ENCODE measurements at places on chromosomes 7 and 10.

DNA sequence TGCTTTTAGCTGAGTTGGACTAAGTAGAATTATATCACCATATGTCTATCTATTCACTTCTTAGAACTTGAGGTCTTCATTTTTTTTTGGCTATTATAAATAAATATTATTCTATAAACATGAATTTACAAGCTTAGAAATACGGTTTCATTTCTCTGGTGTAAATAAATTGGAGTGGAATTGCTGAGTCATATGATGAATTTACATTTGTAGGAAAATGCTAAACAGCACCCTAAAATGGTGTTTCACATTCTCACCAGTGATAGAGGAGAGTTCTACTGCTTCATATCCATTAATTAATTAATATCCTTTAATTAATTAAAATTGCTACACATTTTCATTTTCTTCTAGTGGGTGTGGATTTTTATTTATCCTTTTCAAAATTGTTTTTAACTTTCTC, 318.3 kb downstream of the MDFIC start:
- no peak for DNase-seq

GRCh38 chr7:70051726-70052125, 453.5 kb downstream of the AUTS2 start:
- DNase-seq, result no peak

- no peak for DNase-seq
These were observed 309.2 kb downstream of the SNX13 start for GRCh38 chr7:17631061-17631460.

DNA sequence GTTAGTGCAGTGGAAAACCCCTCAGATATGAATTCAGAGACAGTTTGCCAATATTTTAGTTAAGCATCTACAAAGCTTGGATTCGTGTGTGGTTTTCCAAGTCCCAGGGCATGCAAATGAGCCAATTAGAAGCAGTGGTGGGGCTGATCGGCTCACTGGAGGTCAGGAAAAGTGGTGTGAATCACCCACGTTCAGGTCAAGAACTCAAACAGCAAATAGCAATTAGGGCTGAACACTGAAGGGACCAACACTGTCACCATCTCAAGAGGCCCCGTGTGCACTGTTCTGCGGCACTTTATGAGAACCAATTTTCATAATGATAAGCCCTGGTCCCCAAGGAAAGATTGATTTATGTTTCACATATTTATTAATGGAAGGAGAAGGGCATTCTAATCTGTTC, 68.9 kb downstream of the ADARB2 start:
- DNase-seq, result no peak

DNA sequence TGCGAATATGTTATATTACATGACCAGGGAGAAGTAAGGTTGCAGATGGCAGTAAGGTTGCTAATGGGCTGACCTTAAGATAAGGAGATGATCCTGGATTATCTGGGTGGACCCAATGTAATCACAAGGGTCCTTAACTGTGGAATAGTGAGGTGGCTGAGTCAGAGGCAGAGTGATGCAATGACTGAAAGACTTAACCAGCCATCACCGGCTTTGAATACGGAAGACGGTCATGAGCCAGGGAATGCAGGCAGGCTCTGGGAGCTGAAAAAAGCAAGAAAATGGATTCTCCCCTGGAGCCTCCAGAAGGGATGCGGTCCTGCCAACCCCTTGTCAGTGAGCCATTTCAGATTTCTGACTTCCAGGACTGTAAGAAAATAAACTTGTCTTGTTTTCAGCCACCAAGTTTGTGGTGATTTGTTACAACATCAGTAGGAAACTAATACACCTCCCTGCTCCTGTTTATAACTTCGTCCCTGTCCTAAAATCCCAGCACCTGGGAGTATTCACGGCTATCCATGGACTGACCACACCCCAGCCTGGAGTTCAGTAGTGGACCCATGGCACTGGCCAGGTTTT, 4.6 kb upstream of the C10orf95 start:
- no peak for DNase-seq

DNA sequence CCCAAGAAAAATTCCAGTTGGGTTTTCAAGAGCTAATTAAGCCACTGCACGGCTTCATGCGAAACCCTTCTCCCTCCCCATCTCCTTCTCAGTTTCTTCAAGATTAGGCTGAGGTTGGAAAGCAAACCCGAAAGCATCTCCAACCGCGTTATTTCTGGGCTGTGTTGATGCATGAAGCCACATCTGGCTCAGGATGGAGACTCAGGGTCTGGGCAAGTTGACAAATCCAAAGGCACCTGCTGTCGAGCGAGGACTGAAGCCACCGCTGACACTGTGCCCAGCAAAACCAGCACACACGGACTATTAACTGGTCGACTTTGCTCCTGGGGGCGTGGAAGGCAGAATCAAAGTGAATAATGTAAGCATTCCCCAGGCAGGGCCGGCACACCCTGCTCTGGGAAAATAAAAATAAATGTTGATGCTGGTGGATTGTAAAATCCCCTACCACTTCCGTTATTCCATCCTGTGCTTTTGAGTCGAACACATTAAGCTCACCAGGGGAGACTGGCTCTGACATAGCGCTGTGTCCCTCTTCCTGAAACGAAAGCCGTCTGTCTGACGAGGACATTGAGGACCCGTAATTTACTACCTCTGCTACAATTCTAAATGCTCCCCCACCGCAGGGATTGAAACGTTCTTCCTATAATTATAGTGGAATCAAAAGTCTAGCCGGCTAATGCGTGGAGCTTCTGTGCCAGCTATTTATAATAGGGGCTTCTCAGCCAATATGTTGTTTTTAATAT, 269.8 kb downstream of the ADARB2 start:
- DNase-seq, result no peak

- no peak for DNase-seq
These were observed 76.3 kb upstream of the PRKAR2B start for GRCh38 chr7:106968160-106968559.

GRCh38 chr10:90087197-90088023, 386.0 kb downstream of the KIF20B start:
- DNase-seq, result no peak

DNA sequence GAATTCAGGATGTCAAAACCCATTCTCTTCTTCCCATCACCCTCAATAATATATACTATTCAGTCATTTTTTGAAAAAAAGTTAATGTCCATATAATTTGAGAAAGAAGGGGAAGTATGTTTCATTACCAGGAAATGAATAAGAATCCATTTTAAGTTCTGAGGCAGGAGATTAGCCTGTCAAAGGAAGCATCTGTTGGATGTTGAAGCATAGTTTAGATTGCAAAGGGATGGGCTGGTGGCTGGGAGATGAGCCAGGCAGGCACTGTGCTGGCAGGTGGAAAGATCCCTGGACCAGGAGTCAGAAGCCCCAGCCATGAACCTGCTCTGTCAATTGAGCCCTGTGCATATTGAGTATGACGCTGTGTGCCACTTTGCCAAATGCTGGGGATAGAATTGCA, 48.4 kb upstream of the CRTAC1 start:
- DNase-seq, result no peak

GRCh38 chr7:43535810-43536585, 46.9 kb upstream of the STK17A start:
- DNase-seq, result no peak

DNA sequence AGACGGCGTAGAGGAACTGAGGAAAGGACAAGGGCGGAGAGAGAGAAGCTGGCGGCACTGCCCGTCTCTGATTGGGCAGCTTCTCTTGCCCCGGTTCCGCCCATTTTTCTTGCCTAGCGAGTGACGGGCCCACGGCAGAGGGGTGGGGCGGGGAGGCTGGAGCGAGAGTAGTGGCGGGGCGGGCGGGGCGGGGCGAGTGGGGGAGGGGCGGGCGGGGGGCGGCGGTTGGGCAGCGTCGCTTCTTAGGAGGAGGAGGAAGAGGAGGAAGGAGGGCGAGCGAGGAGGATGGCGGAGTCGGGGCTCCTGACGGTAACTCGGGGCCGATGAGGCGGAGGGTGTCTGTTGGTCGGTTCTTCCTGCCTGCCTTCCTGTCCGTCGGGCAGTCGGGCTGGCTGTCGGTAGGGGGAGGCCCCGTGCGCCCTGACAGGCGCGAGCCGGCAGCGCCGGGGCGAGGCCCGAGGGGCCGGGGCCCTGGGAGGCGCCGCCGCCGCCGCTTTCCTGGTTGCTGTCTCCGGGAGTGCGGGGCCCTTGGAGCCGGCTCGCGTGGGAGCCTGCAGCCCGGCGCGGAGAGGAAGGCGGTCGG, at the start of gene SHOC2:
Gene SHOC2 (plus strand): TSS at position 256 of the 583 bp plus-strand sequence. CDS start 44,755 bp downstream, outside the sequence.
- DNase-seq, result peak; percentile 96

DNA sequence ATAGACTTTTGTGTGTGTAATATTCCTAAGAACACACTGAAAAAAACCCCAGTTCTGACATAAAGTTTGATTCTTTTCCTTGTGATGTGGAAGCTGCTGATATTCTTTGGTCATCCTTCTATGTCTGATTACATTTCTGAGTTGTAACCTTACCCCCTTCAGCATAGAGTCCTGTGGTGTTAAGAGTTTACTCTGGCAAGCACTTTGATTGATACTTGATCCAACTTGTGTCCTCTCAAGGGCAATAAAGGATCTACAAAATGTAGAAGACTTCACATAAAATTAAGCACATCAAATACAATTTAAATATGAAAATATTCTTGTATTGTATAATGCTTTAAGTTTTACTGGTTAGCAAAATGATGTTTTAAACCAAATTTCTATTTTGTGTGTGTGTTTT, 221.7 kb upstream of the DKK1 start:
- DNase-seq, result no peak

DNA sequence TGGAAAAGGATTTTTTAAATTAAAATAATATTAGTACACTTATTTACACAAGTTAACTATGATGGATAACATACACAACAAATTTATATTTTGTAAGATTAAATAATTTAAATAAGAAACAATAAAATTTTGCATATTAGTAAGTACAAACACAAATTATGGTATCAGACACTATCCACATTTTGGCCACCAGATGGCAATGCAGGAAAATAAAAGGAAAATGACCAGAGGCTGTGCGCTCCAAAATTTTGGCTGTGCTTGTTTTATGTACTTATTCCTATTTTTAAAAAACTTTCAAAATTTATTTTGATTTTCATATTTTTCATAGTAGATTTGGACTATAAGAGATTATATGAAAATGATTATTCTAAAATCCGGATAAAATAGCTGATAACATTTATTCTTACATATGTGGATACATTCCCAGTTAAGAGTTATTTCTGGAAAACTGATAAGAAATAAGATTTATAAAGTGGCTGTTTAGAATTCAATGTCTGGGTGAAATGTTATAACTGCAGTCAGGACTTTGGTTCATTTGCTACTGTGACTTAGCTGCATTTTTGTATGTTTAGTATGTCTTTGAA, 274.7 kb upstream of the HGF start:
- no peak for DNase-seq

GRCh38 chr10:78914060-78914378, 154.7 kb upstream of the ZMIZ1 start:
- DNase-seq, result no peak

- no peak for DNase-seq
These were observed 20.2 kb upstream of the ASL start for GRCh38 chr7:66055321-66055956.

- no peak for DNase-seq
These were observed 25.9 kb downstream of the TNRC18 start for GRCh38 chr7:5397736-5398135.

DNA sequence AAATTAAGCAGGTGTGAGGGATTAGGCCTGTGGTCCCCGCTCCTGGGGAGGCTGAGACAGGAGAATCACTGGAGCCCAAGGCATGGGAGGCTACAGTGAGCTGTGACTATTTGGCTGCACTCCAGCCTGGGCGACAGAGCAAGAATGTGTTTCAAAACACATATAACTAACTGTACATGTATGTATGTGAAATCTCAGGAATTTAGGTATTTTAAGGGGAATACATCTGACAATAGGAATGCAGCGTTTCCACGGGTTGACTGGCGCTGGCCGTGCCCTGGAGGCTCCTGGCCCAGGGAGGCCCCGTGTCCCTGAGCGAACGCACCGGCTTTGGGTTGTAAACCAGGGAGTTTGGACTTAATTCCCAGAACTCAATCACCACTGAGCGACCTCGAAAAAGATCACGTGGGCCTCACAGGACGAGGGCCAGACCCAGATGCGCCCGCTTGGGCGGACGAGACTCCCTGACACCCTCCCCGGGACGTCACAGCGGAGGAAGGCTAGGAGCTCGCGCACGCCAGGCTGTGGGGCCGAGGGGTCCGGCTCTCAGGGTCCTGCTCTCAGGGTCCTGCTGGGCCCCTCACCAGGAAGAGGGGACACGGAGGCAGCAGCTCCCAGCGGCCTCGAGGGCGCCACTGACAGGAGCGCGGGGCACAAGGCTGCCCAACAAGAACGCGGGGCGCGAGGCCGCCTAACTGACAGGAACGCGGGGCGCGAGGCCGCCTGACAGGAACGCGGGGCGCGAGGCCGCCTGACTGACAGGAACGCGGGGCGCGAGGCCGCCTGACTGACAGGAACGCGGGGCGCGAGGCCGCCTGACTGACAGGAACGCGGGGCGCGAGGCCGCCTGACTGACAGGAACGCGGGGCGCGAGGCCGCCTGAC, 18.4 kb downstream of the PTPRN2 start:
- no peak for DNase-seq
